Inflammatory macrophage (primary cell): ENCODE measurements at places on chromosomes 5 and 9.
A peak's percentile ranks its signal among the peaks of the same experiment; 100 is the strongest.

DNA sequence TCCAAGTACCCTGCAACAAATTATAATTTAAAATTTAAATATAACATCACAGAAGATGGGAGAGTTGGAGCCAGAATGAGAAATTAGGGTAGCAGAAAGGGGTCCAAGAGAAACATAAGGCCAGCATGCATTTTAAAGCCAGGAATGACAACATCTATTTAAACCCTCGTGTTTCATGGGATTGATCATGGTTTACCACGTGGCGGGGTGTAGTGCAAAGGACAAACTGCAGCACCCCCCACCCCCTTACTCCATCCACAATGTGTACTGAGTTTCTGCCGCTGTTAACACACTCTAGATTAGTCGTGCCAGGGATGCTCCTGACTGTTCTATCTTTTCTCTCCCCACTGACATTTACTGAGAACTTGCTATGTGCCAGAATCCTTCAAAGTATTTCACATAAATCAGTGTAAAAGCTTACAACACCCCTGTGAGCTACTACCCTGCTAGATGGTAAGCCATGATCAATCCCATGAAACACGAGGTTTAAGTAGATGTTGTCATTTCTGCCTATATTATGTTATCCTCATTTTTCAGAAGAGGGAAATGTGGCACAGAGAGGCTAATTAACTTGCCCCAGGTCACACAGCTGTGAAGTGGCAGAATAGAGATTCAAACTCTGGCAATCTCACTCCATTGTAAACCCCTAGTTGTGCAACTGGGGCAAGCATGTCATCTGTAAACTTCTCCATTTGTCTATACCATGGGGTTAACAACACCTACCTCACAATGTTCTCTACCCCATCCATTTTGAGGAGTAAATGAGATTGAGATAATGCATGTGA is 136.3 kb downstream of the ENTREP1 start:
- no peak for DNase-seq

DNA sequence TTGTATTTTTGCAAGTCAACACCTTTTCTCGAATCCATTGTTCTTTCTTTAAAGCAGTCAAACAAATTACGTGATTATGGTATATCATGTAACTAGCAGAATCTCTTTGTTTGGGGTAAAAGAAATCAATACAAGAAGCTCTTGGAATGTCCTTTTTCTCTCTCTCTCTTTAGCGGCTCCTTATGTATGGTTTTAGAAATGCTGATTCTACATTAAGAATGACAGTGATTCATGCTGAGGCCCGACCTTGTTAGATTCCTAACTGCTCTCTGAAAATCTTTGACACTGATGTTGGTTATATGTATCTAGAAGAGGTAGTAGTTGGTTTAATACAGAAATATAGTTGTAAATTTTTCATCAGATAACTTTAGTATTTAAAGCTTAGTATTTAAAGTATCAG is 76.4 kb downstream of the SNX24 start:
- DNase-seq = no peak

DNA sequence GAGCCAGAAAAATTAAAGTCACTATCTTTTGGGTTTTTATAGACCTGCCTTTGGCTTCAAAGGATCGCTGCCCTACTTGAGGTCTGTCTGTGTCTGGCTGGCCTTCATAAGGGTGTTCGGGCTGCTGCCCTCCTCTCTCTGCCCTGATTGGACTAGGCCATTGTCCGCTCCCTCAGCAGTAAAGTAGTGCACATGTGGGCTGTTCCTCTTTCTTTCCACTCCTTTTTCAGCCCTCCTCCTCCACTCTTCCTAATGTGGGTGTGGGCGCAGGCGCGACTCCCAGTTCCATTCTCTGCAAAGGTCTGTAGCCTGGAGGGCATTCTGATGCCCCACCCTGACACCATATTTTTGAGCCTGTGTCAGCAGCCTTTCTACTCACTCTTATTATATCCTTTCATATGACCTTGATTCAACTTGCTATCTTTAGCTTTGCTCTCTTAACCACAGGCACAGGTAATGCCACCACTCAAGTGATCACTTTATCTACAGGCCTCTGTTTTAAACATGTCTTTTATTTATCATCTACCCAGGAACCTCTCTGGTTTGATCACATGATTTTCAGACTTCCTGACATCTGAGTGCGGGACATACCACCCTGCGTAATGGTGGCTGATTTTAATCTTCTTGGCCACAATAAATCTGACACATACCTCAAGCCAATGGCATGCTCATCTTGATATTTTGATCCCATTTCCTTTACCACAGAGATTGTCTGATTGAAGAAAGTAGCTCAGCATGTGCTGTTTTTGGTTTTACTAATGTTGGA is 144.5 kb downstream of the AOPEP start:
- no peak for DNase-seq

- DNase-seq = peak; percentile 21
Measured at GRCh38 chr5:8908055-8908683, 637.7 kb downstream of the SEMA5A start.

GRCh38 chr9:137150617-137151457 is 11.9 kb downstream of the GRIN1 start:
- peak; percentile 40 for DNase-seq

GRCh38 chr9:137380606-137381005 is 42.4 kb downstream of the EXD3 start:
- DNase-seq = no peak

GRCh38 chr5:1643651-1644392 is 120.1 kb upstream of the LPCAT1 start:
- DNase-seq = no peak

DNA sequence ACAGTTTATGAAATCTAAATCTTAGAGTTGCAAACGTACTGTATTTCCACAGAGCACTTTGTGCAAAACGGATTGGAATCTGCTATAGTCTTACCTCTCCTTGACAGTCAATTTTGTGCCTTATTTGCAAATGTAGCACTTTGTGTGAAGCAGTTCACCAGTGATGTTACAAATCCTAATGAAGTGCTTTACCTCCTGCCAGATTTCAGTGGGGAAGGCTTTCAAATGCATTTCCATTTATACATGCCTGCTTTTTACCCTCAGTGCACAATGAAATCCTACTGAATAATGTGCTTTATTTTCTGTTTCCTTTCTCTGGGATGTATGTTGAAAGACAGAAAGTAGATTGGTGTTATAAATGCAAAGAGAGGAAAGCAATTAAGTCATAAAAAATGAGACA is 2141.6 kb upstream of the C9orf72 start:
- no peak for DNase-seq

DNA sequence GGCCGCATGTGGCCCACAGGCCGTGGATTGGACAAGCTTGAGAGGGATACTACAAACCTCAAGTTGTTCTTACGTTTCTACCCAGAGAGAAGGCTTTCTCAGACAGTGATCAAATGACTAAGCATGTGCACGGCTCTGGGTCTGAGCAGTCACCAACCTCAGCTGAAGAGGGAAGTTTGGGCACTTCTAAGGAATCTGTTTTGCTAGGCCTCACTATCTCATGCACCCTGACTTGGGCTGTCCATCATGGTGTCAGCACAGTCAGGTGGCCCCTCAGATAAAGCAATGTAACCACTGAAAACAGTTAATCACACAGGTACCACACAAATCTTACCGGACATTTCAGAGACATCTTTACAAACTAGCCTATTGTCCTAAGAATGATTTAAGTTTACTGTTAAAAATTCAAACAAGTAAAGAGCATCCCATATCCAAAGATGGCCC is 24.6 kb downstream of the CSF2 start:
- peak; percentile 44 for DNase-seq

- DNase-seq = no peak
Measured at GRCh38 chr9:109558718-109559151, 60.6 kb upstream of the PTPN3 start.
